Activated CD8-positive, alpha-beta T cell treated with anti-CD3 and anti-CD28 coated beads for 36 hours (primary cell): ENCODE measurements at places on chromosomes 1 and 21. TPM values are rescaled to one million over a fixed set of nuclear protein-coding genes. Genes with fewer than 3 reads are reported as not detected.

DNA sequence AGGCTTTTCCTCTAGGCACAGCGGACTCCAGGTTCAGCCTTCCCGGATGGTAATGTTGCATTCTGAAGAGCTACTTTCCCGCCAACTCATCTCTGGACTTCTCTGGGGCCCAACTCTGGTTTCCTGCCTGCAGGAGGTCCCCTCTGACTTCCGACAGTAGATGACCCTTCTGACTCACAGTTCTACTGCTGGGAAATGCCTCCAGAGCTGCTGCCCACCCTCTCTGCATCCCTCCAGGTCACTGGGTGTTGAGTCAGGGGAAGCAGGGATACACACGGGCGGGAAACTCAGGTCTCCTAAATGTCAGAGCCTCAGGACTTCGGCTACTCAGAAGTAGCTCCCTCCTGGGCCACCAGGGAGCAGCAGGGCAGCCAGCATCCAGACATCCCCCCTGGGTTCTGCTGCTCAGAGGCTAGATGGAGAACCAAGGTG lies 2.1 kb upstream of the KIF21B start:
- peak; percentile 51 for DNase-seq

DNA sequence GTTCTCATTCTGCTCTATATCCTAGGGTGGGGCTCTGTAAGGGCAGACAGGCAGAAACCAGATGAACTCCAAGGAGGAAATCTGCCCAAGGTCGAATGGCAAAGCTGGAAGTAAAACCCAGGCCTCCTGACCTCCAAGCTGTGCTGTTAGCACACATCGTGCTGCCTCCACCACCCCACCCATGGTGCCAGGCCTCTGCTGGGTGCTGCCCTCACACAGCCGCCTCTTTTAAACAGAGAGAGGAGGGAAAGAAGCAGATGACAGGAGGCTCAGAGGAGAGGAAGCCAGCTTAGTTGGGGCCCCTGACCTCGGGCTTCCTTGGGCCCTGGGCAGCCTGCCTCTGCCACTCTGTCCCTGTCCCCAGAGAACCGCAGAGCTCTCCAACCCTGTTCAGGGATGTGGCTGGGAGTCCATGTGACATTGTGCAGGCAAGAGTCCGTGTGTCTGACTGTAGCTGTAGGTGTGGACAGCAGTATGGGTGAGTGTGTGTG lies 1.1 kb downstream of the SYNC start:
- DNase-seq, result no peak

DNA sequence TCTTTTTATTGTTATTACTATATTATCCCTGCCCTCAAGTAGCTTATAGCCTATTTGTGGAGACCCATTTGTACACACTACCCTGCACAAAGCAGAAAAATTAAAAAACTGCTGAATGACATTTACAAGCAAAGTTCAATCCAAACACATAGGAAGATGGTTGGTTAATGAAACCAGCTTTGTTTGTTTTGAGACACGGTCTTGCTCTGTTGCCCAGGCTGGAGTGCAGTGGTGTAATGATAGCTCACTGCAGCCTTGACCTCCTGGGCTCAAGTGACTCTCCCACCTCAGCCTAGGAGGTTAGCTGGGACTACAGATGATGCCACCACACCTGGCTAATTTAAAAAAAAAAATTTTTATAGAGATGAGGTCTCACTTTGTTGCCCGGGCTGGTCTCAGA lies 31.6 kb downstream of the TGFB2 start:
- no peak for DNase-seq

GRCh38 chr1:33626801-33627200 lies 154.4 kb downstream of the ZSCAN20 start:
- no peak for DNase-seq

DNA sequence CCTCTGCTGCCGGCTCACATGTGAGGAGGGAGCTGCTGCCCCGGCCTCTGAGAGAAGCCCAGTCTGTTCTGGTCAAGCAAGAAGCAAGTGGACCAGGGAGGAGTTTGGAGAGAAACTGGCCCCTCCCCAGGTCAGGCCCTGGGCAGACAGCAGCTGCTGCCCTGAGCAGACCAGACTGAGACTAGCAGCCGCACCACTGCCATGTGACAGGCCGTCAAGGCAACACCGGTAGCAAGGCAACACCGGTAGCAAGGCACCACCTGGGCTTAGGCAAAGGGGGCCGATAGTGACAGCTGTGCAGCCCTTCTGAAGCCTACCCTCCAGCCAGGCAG lies 50.3 kb downstream of the ARHGEF16 start:
- no peak for DNase-seq

DNA sequence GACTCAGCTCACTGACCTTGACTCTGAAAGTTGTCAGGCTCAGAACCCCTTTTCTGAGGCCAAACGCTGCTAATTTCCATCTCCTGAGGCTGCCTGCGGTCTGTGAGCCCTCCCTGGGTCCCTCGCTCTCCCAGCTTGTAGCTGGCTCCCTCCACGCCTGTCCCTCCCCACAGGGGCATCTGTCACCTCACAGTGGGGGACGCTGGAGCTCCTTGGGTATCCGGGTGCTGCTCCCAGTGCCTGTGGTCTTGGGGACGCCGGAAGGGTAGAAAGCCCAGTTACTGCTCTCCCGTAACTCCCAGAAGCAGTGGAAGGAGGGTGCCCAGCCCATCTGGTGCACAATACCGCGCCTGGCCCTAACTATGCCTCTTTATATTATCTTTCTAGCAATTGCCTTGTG lies 13.0 kb upstream of the MMEL1 start:
- DNase-seq, result no peak

DNA sequence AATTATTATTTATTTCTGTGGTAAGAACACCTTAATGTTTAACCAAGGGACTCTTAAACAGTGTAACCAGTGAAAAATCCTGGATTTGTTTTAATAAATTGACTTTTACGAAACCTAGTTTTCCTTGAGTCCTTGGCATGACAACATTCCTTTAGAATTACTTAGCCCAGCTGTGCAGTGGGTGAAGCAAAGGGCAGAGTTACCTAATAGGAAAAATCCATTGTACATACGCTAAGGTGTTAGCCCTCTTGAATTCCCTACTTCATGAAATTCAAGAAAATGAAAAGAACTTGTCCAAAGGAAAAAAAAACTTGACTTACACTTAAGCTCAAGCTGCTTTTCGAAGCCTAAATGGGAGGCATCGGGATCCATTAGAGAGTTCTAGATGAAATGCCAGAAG lies 852.0 kb upstream of the ADAMTS5 start:
- DNase-seq, result no peak

GRCh38 chr1:56286956-56287355 lies 292.4 kb downstream of the PLPP3 start:
- DNase-seq, result no peak

GRCh38 chr1:12616709-12617373 lies 1.2 kb downstream of the DHRS3 start:
- DNase-seq, result peak; percentile 51

DNA sequence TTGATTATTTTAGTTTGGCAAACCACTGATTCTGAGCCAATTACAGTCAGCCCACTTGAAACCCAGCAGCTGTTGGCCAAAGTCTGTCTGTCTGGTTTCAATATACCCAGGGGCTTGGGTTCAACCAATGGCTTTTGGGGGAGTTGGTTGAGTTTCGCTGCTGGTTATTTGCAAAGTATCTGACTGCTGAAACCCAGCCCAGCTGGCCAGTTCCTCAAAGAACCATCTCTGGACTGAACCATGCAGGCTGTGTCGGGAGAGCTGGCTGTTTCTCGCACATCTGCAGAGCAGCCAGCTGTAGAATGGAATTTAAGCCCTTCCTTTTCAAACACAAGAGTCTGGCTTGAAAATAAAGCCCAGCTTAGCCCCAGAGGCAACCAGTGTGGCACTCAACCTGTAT lies 66.0 kb upstream of the PAX7 start:
- DNase-seq, result no peak

- DNase-seq, result no peak
Observed at GRCh38 chr1:85371021-85371420, 93.9 kb downstream of the DDAH1 start.

GRCh38 chr1:119367432-119368124 lies 1.0 kb upstream of the HAO2 start:
- no peak for DNase-seq

DNA sequence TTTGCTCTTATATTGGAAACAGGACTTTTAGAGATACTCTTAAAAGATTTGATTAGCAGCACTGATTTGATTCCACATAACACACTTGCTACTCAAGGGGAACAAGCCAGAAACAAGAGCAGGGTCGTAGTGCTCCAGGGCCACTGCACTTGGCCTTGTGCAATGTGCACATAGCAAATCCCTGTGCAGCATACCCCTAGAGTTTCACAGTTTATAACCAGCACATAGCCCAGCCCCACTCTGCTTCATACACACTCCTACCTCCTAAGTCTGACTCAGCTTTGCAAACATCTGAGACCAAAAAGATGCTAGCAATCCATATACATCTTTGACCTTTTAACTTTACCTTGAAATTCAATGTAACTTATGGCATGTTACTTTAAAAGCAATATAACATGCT lies 157.6 kb downstream of the VAV3 start:
- DNase-seq, result no peak

DNA sequence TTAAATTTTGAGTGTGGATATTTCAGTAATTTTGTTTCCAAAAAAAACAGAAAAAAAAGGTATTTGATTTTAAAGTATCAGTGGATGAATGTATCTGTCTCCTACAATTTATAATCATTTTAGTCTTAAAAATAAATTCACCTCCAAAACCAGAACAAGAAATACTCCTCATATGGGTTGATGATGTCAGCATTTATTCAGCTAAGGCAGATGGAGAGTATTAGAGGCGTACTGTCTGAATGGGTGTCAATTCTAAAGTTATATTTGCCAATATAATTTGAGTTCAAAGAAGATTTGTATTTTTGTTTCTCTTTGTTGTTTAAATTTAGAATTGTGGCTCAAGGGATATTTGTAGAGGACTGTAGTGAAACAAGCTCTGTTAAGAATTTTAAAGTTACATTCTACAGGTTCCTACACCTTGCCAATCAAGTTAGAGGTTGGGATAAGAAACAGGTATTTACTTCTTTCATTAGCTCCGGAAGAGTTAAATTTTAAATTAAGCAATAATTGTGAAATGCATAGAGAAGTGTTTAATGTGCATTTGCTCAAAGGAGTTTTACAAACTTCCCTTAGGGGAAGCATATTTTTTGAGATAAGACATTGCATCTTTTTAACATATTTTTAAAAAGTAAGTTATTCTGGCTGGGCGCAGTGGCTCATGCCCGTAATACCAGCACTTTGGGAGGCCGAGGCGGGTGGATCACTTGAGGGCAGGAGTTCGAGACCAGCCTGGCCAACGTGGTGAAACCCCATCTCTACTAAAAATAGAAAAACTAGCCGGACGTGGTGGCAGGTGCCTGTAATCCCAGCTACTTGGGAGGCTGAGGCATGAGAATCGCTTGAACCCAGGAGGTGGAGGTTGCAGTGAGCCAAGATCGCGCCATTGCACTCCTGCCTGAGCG lies 1.2 kb downstream of the PLA2G4A start:
- no peak for DNase-seq

DNA sequence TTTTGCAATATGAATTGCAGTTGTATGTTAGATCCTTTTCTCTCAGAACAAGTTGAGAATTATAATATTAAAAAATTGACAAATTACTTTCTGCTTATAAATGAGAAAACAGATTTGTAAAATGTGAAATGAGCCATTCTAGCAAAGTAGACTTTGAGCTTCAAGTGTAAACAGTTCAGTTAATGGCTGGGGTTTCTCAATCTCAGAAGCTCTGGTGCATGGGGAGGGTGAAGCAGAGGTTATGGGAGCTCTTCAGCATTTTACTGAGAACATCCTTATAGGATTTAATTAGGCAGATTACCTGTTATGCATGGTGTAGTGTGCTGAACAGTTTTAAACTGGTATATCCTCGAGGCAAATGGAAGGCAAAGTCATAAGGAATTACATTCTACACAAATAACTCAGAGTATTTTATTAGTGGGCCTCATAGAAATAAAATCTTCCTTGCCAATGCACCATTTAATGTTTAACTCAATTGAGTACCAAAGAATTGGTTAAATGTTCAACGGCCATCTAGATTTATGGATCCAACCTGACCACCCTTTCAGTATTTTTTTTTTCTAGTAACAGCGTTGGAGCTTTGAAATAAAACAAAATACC lies 1143.6 kb upstream of the ADGRL2 start:
- no peak for DNase-seq

- no peak for DNase-seq
Observed at GRCh38 chr1:90579212-90579802, 137.8 kb downstream of the BARHL2 start.

DNA sequence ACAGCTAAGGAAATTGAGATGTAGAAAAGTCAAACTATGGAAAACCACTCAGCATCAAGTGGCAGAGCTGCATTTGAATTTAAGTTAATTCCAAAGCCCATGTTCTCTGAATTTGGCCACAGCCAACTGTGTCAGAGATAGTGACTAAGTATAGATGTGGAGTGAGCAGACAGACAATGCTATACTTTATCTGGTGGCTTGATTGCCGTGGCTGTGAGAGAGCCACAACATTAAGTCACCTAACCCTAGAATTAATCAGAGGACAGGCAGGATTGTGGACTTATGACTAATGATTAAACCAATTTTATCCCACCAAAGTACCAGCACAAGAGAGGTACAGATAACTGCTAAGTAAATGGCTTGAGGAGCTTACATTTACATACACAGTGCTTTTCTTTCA lies 209.8 kb downstream of the TPR start:
- DNase-seq, result no peak

DNA sequence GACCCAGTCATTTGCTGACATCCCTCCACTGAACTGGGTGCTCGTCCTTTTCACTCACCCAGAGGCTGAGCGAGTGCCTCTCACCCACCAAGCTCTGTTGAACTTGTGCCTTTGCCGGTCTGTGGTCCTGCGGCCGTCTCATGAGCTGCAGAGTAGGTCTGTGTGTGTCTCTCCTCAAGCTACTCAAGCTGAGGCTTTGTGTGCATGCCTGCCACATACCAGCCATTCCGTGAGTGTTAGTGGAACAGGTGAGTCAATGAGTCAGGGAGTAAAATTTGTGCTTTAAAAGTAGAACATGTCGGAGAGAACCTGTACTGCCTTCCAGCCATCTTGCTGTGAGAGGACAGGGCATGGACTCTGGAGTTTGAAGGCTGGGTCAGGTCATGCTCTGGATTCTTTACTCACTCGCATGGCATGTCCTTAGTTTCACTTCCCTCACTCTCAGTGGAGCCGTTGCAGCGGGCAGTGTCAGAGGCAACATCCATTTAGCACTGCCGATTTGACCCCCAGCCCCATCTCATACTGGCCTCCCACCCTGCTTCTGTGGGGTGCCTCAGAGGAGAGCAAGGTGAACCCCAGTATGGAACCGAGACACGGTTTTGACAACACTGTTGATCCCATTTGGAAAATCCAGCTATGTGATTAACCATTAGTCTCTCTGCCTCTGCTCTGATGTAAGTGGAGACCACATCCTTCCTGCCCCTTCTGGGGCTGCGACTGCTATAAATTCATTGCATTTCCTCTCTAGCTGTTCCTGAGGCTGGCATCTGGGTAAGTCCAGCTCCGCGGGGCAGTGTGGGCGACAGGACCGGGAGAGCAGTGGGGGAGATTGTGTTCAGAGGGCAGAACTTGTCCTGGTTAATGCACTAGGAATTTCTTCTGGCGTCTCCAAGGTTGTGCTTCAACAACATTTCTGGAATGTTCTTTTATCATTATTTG lies at the start of gene NLRP3:
Gene NLRP3, plus strand, starts transcription at position 751 of the 939 bp plus-strand sequence. CDS start 2,628 bp downstream, outside the sequence.
- DNase-seq, result peak; percentile 66

The LIN28A gene
- total RNA-seq, result not detected

The IER5 gene
- total RNA-seq, result 41.3 TPM

The DENND2D gene
- total RNA-seq, result 208 TPM

The USP24 gene
- 39.4 TPM for total RNA-seq

The C2CD4D gene
- 1.6 TPM for total RNA-seq

The GNG4 gene
- total RNA-seq, result 2.3 TPM

The SRGAP2 gene
- total RNA-seq, result 43.4 TPM

The HNRNPU gene
- 474 TPM for total RNA-seq

The OR2T35 gene
- total RNA-seq, result not detected

The KCNE2 gene
- total RNA-seq, result not detected
